Ovary (tissue), 10 donors: ENCODE measurements at places on chromosomes 11 and 22.

DNA sequence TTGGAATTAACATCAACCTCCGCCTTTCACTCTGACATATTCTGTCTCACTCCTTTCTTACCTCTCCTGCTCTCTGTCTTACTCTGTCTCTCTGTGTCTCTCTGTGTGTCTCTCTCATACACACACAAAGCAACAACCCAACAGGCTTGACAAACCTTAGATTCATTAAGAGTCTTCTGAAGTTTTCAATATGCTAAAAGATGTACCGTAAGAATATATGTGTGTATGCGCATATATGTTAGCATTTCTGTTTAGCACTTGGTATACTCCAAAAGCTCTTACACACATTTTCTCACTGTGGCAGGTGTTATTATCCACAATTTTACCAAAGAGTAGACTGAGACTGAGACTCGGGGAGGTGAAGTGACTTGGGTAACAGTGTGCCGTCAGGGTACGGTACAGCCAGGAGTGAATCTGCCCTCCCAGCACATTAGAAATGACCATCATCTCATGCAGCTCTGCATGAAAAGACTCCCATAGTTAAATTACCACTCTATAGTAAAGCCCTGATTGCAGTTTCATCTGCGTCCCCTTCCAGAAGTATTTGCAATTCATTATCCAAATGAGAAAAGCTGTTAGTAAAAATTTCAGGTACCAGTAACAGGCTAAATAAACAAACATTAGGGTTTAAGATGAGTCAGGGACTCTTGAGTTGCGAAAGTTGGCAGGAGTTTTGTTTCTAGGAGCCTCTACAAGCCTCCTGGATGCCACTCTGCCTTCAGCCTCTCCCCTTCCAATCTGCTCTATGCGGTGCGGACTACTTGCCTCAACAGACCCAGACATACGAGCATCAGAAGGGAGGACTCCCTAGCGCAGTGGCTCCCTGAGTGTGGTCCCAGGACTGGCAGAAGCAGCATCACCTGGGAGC, 195.2 kb upstream of the TMEM45B start:
- no peak for DNase-seq

- no peak for DNase-seq
These were observed 37.1 kb upstream of the NFRKB start for GRCh38 chr11:129932381-129933067.

- DNase-seq: no peak
These were observed 274.2 kb downstream of the FAM76B start for GRCh38 chr11:95515371-95515770.

DNA sequence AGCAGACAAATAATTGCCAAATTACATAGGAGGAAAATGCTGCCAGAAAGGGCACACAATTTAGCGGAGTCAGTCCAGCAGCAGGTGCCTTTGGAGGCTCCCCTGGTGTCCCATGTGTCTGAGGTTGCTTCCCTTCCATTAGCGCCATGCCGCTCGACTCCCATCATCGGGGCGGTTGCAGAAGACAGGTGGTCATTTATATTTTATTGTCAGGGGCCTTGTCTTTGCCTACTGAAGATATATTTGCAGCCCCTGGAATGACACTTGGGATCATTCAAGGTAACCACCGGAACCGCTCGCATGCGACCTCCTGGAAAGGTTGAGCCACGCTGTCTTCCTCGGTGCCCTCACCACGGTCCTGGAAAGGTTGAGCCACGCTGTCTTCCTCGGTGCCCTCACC, 298.3 kb downstream of the TBC1D22A start:
- peak; percentile 19 for DNase-seq

GRCh38 chr22:42548597-42549330, 5.0 kb upstream of the SERHL2 start:
- DNase-seq: no peak

GRCh38 chr11:118511601-118512000, 15.7 kb upstream of the TTC36 start:
- no peak for DNase-seq

DNA sequence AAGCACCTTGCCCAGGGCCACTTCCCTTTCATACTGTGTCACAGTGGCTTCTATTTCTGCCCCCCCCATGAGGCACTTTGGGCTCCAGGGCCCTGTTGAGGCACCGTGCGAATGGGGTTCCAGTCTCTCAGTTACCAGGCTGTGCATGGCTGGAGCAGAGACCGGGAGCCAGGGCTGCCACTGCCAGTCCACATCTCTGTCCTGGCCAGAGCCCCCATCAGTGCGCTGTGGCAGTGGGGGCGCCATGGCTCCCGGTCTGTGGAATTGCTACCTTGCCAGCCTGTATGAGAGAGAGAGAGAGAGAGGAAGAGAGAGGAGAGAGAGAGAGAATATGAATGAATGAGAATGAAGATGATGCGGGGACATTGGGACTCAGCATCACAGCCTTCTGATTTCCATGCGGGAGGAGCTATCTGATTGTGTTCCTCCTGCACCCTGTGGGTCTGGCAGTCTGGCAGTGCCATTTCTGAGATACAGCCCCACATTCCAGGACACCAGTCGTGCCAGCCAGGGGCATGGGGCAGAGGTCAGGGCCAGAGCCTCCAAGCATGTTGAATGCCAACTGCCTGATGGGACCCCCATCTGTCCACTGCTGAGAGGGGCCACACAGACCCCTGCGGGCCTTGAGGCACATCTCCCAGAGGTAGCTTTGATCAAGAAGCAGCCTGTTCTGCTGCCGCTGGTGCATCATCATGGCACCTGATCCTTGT, 279.8 kb downstream of the TBC1D22A start:
- no peak for DNase-seq

GRCh38 chr11:95363164-95363563, 132.2 kb upstream of the SESN3 start:
- DNase-seq: no peak

GRCh38 chr11:100851147-100851546, 164.1 kb downstream of the ARHGAP42 start:
- no peak for DNase-seq

GRCh38 chr22:17250380-17251082, 31.3 kb upstream of the ADA2 start:
- DNase-seq: no peak

- DNase-seq: no peak
These were observed 28.4 kb upstream of the SMCO4 start for GRCh38 chr11:93571612-93572011.

DNA sequence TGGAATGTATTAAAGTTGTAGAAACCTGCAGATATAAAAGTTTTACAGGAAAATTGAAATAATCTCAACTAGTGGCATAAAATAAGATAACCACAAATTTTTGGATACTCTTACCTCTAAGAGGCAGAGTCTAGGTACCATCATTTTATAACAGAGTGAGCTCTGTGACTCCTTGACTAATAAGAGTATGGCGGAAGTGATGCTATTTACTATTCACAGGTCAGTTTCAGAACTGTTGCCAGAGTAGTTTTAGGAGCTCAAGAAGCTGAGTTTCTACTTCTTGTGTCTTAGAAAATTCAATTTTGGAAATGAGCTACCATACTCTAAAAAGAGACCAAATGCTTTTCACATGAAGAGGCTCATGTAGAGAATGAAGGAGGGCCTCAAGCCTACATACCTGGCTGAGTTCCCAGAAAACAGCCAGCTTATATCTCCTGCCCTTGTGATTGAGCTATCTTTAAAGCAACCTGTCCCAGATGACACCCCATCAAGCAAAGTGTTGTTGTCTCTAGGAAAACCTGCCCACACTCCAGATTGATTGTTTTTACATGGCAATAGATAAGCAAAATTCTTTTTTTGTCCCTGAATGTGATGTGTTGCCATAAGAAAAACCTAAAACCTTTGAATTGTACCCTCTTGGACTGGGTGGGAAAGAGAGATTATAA, 712.8 kb upstream of the CNTN5 start:
- no peak for DNase-seq

DNA sequence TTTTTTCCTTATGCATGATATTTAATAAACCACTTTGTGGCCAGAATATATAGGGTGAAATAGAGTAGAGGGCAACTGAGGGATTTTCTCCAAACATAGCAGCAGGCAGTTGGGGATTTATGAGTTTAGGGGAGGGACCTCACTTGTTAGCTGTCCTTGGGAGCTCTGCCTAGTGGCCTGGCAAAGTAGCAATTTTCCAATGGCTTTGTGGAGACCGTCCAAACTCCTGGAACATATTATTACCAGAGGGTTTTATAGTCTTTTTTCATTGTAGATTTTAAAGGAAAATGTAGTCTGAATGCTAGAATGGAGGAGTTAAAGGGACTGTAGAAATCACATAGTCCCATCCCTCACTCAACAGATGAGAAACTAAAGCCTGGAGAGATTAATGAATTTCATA, 32.3 kb downstream of the AMOTL1 start:
- DNase-seq: peak; percentile 76

DNA sequence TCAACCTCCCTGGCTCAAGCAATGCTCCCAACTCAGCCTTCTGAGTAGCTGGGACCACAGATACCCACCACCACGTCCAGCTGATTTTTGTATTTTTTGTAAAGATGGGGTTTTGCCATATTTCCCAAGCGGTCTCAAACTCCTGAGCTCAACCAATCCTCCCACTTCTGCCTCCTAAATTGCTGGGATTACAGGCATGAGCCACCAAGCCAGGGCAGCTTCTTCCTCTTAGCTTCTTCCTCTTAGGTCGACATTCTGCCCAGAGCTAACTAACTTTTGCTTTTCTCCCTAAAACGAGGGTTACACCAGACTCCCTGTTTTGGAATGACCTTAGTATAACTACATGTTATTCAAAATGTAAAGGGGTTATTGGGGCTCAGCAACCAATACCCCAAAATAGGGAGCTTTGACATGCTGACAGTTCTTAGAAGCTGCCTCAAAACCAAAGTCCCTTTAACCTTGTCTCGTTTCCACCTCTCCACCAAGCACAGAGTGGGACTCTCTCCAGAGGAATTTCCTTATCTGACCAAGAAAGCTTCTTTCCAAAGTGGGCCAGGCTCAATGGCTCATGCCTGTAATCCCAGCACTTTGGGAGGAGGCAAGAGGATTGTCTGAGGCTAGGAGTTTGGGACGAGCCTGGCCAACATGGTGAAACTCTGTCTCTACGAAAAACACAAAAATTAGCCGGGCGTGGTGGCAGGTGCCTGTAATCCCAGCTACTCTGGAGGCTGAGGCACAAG, 7.0 kb downstream of the HPS5 start:
- no peak for DNase-seq

GRCh38 chr11:102810950-102811660, 13.1 kb upstream of the MMP1 start:
- no peak for DNase-seq

- no peak for DNase-seq
These were observed 229.5 kb downstream of the METTL15 start for GRCh38 chr11:28337701-28338100.

DNA sequence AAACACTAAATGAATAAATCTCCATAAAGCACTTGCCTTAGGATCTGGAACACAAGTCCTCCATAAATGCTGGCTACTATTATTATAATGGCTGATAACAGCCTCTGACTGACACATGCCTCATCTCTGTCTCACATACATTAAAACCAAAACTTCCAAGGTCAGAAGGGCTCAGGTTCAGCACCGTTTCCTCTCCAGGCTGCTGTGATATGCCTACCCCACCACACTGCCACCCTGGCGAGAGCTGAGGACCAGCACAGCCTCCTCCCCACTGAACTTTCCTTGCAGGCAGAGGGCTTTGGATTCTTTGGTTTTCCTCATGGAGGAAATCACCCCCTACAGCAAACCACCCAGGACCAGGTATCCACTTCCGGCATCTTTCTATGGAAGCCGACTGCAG, 112.8 kb downstream of the ABTB2 start:
- no peak for DNase-seq

GRCh38 chr11:114034956-114035355, 24.6 kb upstream of the ZBTB16 start:
- DNase-seq: no peak

- DNase-seq: no peak
These were observed 1.9 kb upstream of the MOGAT2 start for GRCh38 chr11:75715688-75716087.

DNA sequence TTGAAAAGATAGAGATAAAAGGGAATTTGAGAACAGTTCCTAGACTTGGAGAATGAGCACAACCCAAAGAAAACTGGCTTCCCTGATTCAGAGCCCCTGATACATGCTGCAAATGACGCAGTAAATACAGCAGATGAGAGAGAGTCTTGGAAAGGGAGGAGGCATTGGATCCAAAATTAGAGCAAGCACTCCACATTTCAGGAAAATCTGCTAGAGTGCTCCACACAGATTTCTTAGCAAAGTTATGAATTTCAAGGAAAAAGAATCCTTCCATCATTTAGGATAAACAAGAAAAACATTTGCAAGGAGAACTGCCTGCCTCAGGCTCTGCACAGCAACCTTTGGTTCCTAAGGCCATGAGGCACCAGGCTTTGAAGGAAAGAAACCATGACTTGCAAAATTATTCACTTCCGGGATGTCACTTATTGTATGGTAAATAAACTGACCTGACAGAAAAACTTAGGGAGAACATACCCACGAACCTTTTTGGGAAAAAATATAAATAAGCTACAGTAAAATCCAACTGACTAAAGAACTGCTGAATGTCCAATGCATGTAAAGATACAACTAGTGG, 89.8 kb upstream of the RTL6 start:
- no peak for DNase-seq

- DNase-seq: no peak
These were observed 29.2 kb downstream of the SREBF2 start for GRCh38 chr22:41862160-41862529.

- DNase-seq: no peak
These were observed 19.8 kb upstream of the PSMA1 start for GRCh38 chr11:14539982-14540421.

DNA sequence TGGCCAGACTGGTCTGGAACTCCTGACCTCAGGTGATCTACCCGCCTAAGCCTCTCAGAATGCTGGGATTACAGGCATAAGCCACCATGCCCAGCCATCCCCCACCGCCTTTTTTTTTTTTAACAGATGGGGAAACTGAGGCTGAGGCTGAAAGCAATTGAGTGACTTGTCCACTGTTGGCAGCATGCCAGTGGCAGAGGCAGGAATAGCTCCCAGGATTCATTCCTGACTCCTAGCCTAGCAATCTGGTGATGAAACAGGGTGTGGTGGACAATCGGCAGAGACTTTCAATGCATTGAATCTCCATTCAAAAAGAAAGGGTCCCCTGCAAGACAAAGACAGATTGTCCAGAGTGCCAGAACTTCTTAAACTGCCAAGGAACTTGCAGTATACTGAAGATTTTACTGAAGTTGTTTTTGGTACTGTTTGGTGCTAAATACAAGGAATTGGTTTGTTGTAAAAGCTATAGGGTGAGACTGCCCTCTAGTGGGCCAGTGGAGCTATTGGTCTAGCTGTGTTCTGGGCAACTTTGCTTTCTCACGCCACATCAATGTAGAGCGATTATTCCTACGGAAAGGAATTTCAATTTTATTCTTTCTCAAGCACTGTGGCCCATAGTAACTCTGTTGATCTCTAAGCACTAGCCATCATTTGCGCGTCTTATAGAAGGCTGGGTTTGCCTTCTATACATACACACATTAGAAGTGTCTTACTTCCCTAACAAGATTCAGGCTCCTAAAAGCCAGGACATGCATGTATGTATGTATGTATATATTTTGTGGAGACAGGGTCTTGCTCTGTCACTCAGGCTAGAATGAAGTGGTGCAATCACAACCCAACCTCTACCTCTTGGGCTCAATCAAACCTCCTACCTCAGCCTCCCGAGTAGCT, 21.0 kb downstream of the C22orf31 start:
- peak; percentile 61 for DNase-seq
